Muscle of leg (tissue), 16 donors: ENCODE measurements at places on chromosomes 7 and 10. TPM values are rescaled to one million over a fixed set of nuclear protein-coding genes. Genes with fewer than 3 reads are reported as not detected.
A peak's percentile ranks its signal among the peaks of the same experiment; 100 is the strongest.

GRCh38 chr10:29471544-29471859 is 163.3 kb downstream of the SVIL start:
- DNase-seq, result no peak

- DNase-seq, result peak; percentile 25
Measured at GRCh38 chr10:7337431-7338171, 73.2 kb downstream of the SFMBT2 start.

DNA sequence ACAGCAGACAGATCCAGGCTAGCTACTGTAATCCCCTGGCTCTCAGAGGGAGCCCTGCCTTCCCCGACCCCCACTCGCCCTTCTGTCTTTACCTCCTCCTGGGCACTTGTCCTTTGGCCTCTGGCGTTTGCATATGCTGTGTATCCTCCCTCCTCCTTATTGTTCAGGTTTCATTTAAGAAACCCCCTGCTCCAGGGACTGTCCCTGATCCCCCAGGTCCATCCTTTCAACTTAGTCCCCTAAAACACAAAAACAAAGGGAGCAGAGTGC is 25.7 kb downstream of the GRID1 start:
- DNase-seq, result no peak

DNA sequence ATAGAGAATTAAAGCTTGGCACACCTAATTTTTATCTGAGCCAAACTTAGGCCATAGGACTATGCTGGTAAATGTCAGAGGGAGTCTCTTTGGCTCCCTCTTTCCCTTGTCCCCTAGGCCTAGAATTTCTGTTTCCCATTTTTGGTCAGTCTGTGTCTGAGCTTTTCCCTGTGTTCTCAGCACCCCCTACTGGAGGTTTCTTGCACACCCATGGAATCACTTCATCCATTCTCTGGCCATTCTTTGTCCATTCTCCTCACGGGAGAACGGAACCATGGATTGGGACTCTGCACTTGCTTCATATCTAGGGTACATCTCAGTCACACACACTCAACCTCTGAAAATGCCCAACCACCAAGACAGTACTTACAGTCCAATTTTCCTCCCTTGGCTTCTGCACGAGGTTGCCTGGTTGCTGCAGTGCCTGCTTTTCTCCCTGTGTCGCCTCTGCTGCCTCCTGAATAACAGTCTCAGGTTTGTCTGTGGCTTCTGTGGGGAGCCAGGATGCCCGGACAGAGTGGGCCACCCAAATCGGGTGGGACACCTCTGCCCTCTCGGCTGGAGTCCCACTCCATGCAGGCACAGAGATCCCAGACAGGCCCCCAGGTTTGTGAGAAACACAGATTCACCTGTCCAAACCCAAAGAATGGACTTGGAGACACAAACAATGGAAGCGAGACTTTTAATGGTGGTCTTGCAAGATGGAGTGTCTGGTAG is 35.1 kb upstream of the DNAH11 start:
- DNase-seq, result peak; percentile 10

DNA sequence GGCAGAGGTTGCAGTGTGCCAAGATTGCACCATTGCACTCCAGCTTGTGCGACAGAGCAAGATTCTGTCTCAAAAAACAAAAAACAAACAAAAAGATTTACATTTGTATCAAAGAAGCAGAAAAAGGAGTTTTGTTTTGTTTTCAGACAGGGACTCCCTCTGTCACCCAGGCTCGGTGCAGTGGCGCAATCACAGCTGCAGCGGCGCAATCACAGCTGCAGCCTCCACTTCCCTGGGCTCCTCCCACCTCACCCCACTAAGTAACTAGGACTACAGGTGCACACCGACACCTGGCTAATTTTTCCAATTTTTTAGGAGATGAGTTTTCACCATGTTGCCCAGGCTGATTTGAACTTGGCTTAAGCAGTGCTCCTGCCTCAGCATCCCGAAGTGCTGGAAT is 1.8 kb downstream of the ARMC10 start:
- no peak for DNase-seq

- no peak for DNase-seq
Measured at GRCh38 chr10:97129666-97130065, 56.1 kb downstream of the SLIT1 start.

DNA sequence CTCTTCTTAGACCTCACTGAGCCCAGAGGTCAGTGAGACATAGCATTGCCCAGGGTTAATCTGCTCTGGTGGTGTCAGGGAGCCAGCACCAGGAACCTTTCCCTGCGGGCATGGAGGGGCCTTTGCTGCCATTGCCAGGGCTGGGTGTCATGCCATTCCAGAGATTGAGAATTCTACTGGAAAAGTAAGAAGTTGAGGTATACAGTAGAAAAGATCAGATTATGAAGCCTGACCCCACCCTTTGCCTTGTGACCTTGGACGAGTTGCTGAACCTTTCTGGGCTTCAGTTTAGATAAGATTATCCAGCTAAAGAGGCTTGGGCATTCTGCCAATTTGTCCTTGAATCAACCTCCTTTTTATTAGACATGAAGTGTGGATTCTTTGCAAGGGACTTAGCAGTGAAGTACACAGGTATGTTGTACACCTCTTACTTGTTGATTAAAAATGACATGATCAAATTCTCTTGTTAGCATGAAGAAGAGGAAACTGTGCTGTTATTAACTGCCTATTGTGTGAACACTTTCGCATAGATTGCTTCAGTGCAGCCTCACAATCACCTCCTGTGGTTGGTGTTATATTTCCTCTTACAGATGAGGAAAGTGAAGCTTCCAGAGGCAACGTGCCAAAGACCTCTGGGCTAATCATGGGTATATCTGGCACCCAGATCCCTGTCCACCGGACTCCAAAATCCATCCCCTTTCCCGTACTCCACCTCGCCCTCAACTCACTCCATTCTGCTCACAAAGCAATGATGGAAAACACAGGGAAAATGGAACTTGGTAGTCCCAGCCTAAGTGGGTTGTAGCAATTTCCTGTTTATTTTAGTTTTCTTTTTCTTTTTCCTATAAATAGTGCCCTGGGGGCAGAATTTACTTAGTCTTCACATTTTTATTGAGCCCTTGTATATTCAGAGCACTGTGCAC is 151.3 kb downstream of the CAMK1D start:
- no peak for DNase-seq

DNA sequence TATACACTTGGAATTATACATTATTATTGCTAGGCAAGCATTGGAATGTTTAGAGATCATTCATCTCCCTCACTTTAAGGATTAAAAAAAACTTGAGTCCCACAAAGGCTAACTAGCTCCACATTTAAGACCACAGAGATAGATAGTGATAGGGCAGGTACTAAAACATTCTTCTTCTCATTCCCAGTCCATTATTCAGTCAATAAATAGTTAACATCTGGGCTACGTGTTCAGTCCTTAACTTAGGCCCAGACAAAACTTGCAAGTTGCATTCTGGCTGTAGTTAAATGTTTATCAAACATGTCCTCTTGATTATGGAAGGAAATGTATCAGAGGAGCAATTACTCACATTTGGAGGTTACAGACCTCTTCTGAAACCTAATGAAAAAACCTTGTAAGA is 2.4 kb downstream of the GNG11 start:
- no peak for DNase-seq

DNA sequence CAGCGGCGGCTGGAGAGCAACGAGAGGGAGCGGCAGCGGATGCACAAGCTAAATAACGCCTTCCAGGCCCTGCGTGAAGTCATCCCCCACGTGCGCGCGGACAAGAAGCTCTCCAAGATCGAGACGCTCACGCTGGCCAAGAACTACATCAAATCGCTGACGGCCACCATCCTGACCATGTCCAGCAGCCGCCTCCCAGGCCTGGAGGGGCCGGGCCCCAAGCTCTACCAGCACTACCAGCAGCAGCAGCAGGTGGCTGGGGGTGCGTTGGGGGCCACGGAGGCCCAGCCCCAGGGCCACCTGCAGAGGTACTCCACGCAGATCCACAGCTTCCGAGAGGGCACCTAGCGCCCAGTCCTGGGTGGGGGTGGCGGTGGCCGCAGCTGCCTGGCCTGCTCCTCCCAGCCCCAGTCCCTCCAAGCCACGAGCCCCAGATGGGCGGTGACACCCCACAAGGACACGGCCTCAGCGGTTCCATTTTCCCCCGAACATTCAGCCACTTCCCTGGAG is 1.3 kb downstream of the BHLHA15 start:
- no peak for DNase-seq

DNA sequence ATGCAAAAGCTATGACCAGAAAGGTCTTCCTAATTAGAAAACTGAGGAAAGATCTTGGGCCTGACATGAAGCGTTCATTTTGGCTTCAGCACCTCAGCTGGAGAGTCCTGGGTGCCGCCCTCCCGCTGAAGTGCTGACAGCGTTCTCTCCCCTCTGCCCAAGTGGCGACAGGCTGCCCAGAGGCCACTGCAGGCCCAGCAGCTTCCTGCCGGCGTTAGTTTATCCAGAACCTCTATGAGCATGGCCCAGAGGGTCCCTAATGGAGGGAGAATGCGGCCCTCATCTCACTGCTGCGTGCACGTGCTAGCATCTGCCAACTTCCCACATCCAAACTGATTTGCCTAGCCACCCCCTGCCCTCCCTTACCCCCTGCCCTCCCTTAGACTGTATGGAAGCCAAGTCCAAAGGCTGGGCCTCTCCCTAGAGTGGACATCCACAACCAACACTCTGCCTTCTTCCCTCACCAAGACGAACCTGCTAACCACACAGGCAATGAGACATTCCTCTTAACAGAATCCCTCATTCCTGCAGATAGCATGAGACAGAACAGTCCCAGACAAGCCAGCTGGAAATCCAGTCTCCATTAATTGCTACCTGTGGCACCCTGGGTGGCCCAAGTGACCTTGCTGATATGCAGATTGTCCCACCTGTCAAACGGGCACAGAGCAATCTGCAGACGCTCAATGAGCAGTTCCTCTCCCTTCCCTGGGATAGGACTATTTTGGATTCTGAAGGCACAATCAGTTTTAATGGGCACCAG is 108.4 kb downstream of the C10orf90 start:
- no peak for DNase-seq

GRCh38 chr10:88932539-88933256 is 19.9 kb downstream of the ACTA2 start:
- DNase-seq, result peak; percentile 89

DNA sequence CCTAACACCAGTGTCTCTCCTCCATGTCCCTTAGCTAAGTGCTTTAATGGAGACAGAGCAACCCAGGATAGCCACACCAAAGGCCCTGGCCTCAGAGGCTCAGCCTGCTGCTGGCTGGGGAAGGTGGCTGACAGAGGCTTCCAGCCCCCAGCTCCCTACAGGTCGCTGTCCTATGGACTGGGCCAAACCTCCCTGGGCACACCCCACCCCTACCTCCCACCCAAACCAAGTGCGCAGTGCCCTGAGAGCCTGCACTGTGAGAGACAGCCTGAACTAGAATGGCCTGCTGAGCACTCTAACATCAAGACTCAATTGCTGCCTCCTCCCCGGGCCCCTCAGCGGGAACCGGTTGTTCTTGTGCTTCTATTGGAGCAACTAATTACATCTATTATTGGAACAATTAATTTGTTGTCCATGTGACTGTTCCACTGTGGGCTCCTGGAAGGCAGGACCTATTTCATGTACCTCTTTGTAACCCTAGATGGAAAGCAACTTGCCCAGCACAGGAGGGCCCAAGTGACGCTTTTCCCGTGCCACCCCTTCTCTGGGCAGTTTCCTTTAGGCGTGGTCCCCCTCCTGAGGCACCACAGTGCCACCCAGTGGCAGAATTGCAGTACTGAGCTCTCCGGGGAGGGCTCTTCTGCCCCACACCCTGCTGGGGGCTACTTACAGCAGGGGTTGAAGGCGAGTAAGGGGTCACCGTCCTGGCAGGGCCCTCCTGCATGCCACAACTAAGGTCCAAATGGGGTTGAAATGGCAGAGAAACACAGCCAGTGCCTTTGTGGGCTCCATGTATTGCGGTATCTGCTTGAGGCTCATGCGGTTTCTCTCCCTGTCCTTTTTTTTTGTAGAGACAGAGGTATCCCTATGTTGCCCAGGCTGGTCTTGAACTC is 63.7 kb upstream of the WAPL start:
- peak; percentile 57 for DNase-seq

DNA sequence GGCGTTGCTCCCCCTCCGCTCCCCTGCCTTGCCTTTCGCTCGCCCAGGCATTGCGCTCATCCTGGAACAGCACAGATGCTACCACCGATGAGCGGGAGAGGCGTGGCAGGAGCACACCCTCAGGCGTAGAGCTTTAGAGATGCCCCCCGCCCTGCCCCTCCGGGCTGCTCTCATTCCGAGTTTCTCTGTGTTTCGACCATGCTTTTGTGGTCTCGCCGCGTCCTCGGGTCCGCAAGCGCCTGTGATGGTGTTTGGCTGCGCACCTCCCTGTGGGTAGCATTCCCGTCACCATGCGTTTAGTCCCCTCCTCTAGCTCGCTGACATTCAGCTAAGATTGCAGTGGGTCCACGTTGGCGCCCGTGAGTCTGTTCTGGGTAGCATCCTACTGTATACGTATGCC is 18.7 kb downstream of the NOM1 start:
- DNase-seq, result no peak

DNA sequence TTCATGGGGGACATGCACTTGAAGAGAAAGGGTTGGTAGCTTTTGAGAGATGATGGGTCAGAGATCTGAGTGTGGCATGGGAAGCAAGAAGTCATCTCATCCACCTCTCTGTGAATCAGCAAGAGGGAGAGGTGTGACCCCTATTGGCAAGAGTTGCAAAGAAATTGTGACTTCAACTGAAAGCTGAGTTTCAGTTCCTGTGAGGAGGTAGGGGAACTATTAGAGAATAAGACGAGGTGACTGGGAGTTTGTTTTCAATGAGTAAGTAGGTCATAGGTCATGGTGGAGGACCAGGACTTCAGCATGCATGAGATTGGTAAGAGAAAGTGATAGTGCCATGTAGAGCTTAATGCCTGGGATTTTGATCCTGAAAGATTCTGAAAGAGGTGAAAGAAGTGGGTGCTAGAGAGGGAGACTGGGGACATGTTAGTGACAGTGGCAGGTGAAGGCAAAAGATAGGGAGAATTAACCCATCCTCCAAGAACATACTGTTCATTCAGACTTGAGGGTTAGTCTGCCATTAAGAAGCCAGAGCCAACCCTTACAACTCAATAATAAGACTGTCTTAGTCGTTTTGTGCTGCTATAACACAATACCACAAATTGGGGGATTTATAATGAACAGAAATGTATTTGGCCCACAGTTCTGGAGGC is 75.5 kb upstream of the CAPZA2 start:
- DNase-seq, result peak; percentile 30

GRCh38 chr10:124802313-124802675 is 675 bp downstream of the ABRAXAS2 start:
- DNase-seq, result peak; percentile 20

GRCh38 chr10:30830315-30831230 is 201.0 kb upstream of the LYZL2 start:
- no peak for DNase-seq

- no peak for DNase-seq
Measured at GRCh38 chr7:158498443-158499081, 89.1 kb downstream of the PTPRN2 start.

GRCh38 chr10:10609379-10609955 is 408.2 kb upstream of the CELF2 start:
- DNase-seq, result no peak

C10orf67 gene
- 0.04 TPM for total RNA-seq

ACTR3C gene
- total RNA-seq, result 1.9 TPM

VIPR2 gene
- 8.5 TPM for total RNA-seq

TSPAN12 gene
- total RNA-seq, result 46.0 TPM

CHN2 gene
- total RNA-seq, result 10.2 TPM

SLC26A3 gene
- not detected for total RNA-seq

CHST15 gene
- 14.8 TPM for total RNA-seq
